ENCODE measurements at places on chromosomes 3 and 15.

- no peak for DNase-seq
Measured at GRCh38 chr3:188239577-188239976, 85.6 kb downstream of the LPP start.

DNA sequence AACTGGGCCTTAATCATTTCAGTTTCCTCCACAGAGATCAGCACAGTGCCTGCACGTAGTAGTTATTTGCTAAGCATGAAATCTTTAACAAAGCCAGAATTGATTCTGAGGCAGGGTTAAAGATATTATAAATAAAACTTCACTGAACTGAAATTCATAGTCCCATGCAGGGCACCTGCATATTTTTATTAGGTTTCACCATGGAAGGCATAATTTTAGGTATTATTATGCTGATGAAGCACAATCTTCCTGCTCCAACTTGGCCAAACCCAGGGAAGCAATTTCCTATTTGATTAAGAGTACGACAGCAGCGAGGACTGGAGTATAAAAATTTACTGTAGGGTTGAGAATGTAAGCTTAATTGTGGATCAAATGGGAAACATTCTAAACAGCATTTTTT lies 1070.4 kb upstream of the CFAP20DC start:
- DNase-seq = no peak

DNA sequence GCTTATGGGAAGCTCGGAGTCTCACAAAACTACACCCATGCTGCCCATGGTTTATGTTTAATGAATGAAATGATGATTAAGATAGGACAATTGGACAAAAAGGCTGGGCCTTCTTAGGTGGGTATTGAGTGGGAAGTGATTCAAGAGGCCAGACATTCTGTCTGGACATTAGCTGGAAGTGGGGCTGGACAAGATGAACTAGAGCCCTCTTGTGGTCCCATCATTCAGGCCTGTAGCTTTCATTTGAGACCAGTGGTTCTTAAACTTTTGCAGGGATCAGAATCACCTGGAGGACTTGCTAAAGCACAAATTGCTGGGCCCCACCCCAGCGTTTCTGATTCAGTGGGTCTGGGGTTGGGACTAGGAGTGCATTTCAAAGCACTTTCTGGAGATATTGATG lies 290.4 kb upstream of the CTDSPL start:
- DNase-seq = no peak

DNA sequence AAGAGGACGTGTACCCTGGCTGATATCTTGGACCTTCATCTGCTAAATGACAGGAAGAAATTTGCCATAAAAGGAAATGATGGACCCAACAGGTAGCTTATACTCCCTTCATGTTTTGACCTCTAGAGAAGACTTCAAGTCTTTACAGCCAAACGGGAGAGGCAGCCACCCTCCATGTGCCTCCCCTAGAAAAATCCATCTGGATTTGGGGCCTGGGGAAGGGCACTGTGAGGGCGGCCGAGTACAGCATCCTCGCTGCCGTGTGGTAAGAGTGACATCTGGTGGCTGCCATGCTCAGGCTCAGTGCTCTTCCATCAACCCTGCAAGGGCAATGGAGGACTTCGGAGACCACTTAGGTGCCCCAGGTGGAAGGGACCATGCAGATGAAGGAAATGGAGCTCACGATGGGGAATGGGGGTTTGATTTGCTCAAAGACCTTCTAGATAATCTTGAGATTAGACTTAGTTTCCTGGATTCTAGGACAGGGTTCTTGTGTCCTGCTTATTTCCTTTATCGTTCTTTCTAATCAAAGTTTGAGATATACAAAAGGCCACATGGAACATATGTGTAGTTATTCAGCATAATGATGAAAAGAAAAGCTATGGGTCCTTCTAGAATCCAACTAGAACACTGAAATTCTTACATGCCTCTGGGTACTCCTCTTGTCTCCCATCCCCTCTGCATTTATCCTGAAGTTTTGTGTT lies 44.4 kb downstream of the AQP9 start:
- peak; percentile 84 for DNase-seq

DNA sequence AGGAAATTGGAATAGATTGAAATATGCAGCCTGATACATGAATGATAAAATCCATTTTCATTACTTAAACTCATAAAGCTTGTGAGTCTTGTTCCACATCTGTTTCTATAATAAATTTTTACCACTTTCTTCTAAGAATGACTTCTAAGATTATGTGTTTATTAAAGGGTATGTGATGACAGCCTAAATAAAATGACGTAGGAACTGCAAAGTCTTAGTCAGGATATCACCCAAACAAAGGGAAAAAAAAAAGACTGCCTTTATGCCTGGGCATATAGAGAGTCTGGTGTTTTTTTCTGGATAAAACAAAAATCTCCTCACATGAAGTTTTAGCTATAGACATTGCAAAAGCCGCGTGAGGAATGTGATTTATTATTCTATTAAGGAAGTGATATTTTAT lies 844.0 kb downstream of the DIPK2A start:
- DNase-seq = no peak

- no peak for DNase-seq
Measured at GRCh38 chr3:109115451-109115850, 2.5 kb downstream of the MORC1 start.

DNA sequence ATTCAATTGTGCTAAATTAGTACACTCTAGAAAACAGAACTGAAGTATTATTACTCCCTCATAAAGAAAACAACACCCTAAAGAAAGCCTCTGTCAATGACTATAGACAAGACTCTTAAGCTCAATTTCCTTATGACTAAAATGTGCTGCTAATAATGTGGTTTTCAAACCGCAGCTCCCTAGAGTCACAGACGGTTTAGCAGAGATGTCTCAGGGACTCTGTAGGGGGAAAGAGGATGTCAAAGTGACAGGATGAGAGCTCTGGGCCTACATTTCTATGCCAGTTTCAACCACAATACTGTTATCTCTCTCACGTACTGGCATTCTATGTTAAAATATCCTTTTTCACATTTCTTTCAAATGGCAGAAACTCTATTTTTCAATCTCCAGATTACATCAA lies 37.6 kb upstream of the WDR49 start:
- DNase-seq = no peak

DNA sequence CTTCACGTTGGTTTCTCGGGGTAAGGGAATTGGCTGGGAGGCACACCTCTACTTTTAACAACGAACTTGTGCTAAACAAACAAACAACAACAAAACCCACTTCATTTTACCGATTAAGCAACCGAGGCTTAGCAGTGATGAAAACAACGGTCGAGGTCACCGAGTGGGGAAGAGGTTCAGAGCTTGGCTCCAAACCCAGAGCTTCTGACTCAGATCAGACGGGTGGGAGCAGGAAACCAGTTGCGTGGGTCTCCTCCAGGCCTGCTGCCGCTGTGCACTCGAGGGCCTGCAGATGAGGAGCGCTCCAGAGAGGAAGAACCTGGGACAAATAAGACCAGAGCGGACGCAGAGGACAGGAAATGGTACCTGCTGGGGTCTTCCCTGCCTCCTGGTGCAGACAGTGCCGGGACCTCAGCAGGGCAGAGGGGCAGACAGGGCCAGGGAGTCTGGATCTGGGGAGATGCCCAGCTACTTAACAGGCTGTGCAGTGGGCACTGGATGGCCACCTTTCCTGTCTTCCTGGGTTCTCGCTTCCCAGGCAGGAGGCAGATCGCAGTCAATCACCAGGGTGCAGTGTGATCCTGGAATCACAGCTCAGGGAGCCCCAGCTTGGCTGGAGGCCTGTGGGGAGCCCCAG lies 99.0 kb upstream of the MEF2A start:
- no peak for DNase-seq

GRCh38 chr3:42664438-42664803 lies 10.9 kb downstream of the ZBTB47 start:
- peak; percentile 25 for DNase-seq

Measured in iPS-NIHi11 (cell line).